ENCODE measurements at places on chromosomes 3 and 15.

GRCh38 chr3:44883999-44884431, 9.6 kb downstream of the TGM4 start:
- DNase-seq = no peak

DNA sequence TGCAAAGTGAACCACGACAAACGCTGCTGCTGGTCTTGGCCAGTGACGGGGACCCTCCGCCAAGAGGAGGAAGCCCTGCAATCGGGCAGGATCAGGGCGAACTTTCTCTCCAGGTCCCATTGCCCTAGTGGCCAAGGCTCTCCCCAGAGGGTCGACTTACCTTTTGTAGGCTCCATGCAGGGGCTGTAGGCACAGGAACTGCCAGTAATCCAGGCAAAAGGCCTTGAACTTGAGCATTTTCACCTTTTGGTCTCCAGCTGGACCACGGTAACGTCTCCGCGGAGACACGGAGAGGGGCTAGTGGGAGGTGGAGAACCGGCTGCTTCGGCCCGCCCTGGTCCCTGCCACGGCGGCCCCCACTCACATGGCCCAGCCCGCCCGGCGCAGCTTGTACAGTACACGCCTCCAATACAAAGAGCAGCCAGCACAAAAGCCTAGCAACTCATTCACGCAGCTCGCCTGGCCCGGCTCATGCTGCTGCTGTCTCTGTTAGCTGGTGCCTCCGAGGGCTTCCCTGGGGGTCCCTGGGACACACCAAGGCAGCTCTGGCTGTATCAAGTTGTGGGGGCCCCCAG, 31.0 kb downstream of the IQSEC1 start:
- DNase-seq = no peak

GRCh38 chr3:156445117-156446090, 109.5 kb downstream of the SSR3 start:
- DNase-seq = peak; percentile 36

GRCh38 chr15:75455424-75455981, 4.0 kb upstream of the SIN3A start:
- peak; percentile 90 for DNase-seq

DNA sequence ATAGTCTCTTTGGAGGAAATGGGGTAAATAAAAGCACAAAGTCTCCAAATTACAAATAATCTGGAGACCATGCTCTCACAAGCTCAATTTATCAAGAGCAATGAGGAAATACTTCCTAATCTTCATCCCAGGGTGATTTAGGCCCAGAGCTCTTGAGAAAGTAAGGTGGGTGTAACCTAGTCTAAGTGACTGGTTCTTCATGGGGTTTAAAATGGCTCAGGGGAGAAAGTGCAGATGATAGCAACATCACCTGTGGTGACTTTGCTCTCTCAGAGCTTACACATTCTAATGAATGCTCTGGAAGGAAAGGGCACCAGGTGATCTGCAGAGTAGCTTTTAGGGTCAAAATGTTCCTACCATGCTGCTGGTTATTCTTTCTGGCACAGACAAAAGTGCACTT, 118.4 kb upstream of the TP63 start:
- DNase-seq = no peak

DNA sequence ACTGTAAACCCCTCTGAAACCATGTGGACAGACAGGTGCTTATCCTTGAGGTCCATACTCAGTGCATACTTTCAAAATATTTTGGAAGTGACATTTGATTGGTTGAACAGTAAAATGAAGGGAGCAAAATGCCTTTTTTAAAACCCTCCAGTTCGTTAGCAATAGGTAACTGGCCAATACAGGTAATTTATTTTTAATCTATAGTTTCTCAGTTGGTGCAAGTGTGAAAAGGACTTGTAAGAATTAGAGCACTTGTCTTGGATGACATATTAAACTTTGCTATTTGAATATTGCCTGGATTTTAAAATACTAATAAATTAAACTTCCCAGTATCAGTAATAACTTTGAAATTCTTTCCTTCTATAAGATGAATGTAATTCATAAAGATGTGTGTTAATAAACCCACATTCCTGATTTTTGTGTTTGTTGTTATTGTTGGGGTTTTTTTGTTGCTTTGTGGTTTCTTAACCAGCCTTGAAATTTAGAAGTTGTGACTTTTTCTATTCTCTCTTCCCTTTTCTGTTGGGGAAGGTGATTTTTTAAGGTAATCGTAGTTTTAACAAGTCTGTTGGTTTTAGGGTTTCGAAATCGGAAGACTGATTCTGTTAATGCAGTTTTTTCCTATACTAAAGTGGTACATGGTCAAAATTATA, 90.0 kb downstream of the STT3B start:
- no peak for DNase-seq

DNA sequence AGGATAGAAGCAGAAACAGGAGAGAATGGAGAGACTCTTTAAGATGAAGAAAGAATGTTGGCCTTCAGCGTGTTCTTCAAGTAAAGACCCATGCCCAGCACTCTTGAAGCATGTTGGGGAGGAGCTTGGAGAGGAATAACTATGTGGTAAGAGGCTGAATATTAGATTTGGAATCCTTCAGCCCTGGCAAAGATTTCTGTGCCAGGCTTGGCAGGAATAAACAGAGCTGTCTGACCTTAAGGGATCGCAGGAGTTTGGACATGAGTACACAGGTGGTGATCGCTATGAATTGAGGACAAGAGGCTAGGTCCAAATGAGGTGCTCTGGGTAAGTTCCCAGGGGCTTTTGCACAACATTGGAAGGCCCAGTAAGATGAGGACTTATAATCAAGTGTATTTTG, 132.6 kb upstream of the TBL1XR1 start:
- no peak for DNase-seq

Data from OCI-M1 (cell line).